ENCODE measurements at places on chromosomes 6 and 20.

- DNase-seq, result no peak
Measured at GRCh38 chr20:37350649-37351574, 5.0 kb downstream of the SRC start.

DNA sequence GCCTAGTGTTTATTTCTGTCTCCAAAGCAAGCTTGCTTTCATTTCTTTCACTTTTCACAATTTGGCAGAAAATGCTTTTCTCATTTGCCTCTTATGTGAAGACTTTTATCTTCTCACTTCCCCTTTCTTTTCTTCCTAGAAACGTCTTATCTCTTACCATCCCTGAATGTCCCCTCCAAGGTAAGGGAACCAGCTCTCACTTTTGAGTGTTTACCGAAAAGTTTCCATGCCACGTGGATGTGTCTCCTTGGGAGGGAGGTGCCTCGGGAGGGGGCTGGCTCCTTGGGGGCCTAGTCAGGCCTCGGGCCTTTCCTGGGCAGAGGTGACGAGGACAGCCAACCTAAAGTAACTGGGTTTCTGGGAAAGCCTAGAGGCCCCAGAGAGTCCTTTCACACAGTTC lies 127.4 kb downstream of the CD24 start:
- DNase-seq, result no peak

DNA sequence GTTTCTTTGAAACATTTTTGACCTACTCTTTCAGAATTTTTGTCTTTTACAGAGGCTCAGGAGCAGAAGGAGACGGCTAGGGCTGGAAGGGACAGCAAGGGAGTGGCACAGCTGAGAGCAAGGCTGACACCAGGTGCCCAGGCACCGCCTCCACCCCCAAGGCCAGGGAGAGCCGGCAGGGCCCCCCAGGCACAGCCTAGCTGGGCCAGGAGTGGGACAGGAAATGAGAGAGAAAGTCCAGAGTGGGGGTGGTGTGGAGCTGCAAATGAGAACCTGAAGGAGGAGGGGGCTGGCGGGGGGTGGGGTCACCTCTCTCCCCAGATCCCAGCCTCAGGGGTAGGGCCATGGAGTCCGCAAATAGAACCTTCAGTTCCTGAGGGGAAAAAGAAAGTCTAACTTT lies 236.7 kb downstream of the CDC5L start:
- DNase-seq, result no peak

DNA sequence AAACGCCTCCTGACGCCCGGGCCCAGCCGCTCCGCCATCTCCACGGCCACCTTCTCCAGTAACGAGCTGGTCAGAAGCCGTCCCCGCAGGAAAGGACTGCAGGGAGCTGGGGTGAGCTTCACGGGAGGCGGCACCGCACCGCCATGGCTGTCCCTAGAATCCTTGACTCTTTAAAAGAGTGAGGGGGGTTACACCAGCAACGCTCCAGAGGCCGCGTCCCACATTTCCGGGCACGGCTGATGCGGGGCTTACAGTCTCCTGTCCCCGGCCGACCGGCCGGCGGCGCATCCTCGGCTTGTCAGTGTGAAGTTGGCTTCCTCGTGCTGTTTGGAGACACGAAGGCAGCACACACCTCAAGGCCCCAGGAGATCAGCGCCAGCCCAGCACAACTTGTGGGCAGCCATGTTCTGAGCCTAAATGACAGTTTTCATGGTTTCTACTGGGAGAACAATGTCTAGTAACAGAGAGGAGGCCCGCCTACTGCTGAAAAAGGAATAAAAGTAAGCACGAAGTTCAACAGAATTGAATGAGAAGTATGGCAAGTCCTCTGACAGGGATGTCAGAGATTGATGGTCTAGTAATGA lies 30.4 kb downstream of the SLC2A4RG start:
- DNase-seq, result no peak

- DNase-seq, result no peak
Measured at GRCh38 chr6:11766589-11767450, 11.8 kb downstream of the ADTRP start.

- DNase-seq, result no peak
Measured at GRCh38 chr6:125509477-125509876, 207.7 kb upstream of the HDDC2 start.

DNA sequence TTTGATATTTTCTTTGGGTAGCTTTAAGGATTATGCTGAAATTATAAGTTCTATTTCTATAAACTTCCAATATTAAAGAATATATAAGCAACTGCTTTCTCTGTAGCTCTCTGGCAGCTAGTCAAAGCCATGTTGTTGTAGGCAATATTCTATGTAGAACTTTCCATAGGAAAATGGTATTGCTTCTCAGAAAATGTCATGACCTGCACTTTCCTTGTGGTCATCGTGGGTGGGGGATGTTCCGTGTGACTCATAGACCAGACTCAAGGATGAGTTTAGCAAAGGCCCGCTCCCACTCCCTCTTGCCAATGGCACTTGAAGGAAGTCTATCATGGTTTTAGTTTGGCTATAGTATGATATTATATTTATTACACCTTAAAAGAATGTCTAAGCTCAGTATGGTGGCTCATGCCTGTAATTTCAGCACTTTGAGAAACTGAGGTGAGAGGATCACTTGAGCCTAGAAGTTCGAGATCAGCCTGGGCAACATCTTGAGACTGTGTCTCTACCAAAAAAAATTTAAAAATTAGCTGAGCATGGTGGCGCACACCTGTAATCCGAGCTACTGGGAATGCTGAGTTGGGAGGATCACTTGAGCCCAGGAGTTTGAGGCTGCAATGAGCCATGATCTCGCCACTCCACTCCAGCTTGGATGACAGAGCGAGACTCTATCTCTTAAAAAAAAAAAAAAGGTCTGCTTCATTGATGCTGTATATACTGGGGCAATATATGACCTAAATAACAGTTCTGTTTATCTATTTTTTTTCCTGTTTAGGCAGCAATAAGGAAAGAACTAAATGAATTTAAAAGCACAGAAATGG lies 36.6 kb upstream of the LTV1 start:
- DNase-seq, result peak; percentile 43

All from activated naive CD4-positive, alpha-beta T cell treated with anti-CD3 and anti-CD28 coated beads, Interleukin-2, amount 10 ng/mL, durations not matched to agents 7 days and 5 days (primary cell).